Cardiac septum (tissue), 1 donor: ENCODE measurements at places on chromosomes 12 and 14.

GRCh38 chr12:105384916-105385535, 54.5 kb downstream of the C12orf75 start:
- no peak for DNase-seq

DNA sequence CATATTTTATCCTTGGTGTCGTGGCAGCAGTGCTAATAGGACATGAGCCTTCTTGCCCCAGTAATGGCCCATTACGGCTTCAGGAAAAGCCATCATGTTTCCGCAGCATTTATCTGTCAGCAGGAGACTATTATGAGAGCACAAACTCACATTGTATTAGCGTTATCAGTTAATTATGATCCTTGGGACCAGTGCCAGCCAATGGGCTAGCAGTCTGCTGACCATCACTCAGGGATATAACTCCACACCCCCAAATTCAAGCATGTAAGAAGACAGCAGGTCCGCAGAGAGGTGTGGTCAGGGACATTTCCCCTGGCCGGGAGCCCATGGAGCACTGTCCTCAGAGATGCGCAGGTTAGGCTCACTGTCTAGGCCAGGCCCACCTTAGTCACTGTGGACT, 4.9 kb upstream of the ESRRB start:
- DNase-seq = no peak

DNA sequence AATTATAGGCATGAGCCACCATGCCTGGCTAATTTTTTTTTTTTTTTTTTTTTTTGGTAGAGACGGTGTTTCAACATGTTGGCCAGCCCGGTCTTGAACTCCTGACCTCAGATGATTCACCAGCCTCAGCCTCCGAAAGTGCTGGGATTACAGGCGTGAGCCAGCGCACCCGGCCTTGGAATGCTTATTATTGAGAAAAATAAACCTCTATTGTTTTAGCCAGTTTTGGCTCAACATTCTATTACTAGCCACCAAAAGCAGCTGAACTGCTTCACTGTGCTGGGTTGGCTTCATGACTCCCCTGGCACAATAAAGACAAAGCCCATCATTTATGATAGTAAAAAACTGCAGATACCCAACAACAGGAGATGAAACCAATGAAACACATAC, 93.5 kb upstream of the CEP83 start:
- no peak for DNase-seq

- DNase-seq = no peak
Observed at GRCh38 chr14:66111891-66112290, 374.3 kb upstream of the CCDC196 start.

- no peak for DNase-seq
Observed at GRCh38 chr12:11941606-11942337, 129.0 kb upstream of the BCL2L14 start.

DNA sequence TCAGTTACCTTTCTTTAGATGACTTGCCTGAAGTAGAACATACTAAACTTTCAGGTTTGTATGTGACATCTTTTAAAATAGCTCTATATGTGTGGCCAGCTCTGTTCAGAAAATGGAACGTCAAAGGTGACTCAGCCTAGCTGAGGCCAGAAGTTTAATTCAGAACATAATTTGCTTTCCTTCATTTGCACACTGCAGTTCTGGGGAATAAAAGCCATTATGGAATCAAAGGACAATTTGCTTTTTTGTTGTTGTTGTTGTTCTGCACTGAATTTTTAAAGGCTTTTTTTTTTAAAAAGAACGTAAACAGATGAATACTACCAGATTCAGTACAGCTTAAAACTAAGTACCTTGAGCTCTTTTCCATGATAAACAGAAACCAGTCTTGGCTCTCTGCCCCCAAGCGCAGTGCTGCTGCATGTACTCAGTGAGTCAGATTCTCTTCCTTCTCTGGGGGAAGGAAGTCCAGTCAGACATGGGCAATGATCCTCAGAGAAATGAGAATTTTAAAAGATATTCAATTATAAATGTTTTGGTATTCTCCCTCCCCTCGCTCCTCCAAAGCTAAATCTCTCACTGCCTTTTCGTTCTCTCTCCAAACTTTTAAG, 644.2 kb downstream of the NOVA1 start:
- no peak for DNase-seq

DNA sequence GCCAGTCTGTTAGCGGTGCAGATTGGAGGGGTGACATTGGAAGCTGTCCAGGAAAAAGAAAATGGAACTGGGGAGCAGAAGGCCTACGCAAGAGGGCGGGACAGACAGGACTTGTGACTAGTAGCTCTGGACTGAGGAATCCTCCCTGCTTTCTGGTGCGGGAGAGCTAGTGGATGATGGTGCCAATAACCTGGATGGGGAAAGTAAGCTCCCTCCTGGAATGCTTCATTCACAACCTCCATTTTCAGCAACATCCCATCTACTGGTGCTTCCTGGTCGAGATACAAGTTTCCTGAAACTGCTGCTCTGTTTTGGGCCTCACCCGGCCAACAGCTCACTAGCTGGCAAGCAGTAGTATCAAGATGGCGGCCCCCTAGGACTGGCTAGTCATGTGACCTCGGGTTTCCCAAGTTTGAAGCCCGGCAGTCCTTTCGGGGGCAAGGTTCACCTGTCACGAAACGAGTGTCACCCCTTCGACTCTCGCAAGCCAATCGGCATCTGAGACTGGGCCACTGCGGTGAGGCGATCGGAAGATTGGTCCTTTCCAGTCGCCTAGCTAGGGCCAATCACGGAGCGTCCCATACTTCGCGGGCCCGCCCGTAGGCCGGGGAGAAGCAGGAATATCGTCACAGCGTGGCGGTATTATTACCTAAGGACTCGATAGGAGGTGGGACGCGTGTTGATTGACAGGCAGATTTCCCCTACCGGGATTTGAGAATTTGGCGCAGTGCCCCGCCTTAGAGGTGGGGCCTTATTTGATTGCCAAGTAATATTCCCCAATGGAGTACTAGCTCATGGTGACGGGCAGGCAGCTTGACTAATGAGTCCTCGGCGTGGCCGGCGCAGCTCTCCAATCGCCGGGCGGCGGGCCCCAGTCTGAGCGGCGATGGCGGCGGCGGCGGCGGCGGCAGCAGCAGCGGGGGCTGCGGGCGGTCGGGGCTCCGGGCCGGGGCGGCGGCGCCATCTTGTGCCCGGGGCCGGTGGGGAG, at the start of gene PABPN1:
TSS of gene PABPN1 (plus strand) at position 874 of the 988 bp plus-strand sequence. CDS start at position 887, 13 bp downstream.
- peak; percentile 99 for DNase-seq

GRCh38 chr12:78236264-78236663, 405.6 kb downstream of the NAV3 start:
- DNase-seq = no peak
